ENCODE measurements at places on chromosomes 1 and 21. TPM values are rescaled to one million over a fixed set of nuclear protein-coding genes. Genes with fewer than 3 reads are reported as not detected.

The ADAMTS5 gene
- total RNA-seq = 17.3 TPM

The NHLH1 gene
- total RNA-seq = 0.08 TPM

The C21orf58 gene
- 2.5 TPM for total RNA-seq

The HHIPL2 gene
- total RNA-seq = 0.08 TPM

The HMGCS2 gene
- not detected for total RNA-seq

The GBP6 gene
- total RNA-seq = 0.21 TPM

The EXTL1 gene
- total RNA-seq = 1.3 TPM

The CELSR2 gene
- total RNA-seq = 18.1 TPM

The CSMD2 gene
- total RNA-seq = 0.48 TPM

The ERO1B gene
- 11.9 TPM for total RNA-seq

The FAM131C gene
- 0.89 TPM for total RNA-seq

The SPRR2E gene
- total RNA-seq = not detected

The CD1E gene
- total RNA-seq = not detected

The TPTE gene
- total RNA-seq = not detected

The MNDA gene
- total RNA-seq = not detected

The INKA2 gene
- 3.0 TPM for total RNA-seq

The AUNIP gene
- total RNA-seq = 1.7 TPM

The PPIAL4G gene
- not detected for total RNA-seq

The ATXN7L2 gene
- 6.7 TPM for total RNA-seq

The OXCT2 gene
- total RNA-seq = 5.9 TPM

The AMPD1 gene
- 0.07 TPM for total RNA-seq

The PALMD gene
- total RNA-seq = 0.17 TPM

The NECTIN4 gene
- 13.6 TPM for total RNA-seq

The CYP4A22 gene
- not detected for total RNA-seq

The KCNJ15 gene
- 27.5 TPM for total RNA-seq

The KCNK2 gene
- total RNA-seq = not detected

The FCGR2B gene
- not detected for total RNA-seq

The FMN2 gene
- 0.33 TPM for total RNA-seq

The RGS1 gene
- total RNA-seq = not detected

The DNAH14 gene
- 30.8 TPM for total RNA-seq

The ASTN1 gene
- total RNA-seq = 0.14 TPM

The EPB41 gene
- 40.7 TPM for total RNA-seq

The NUDT4B gene
- 25.3 TPM for total RNA-seq

The GPR3 gene
- total RNA-seq = 1.6 TPM

The GBP7 gene
- not detected for total RNA-seq

The ACKR1 gene
- total RNA-seq = not detected

The TPR gene
- total RNA-seq = 43.1 TPM

The GSTM5 gene
- total RNA-seq = not detected

The SUSD4 gene
- total RNA-seq = 1.8 TPM

The PRCC gene
- 59.3 TPM for total RNA-seq

The BCAR3 gene
- total RNA-seq = 93.3 TPM

The RORC gene
- 0.17 TPM for total RNA-seq

The TFF3 gene
- total RNA-seq = 0.17 TPM
